Choroid plexus epithelial cell (primary cell): ENCODE measurements at places on chromosomes 16 and 17.
A peak's percentile ranks its signal among the peaks of the same experiment; 100 is the strongest.

DNA sequence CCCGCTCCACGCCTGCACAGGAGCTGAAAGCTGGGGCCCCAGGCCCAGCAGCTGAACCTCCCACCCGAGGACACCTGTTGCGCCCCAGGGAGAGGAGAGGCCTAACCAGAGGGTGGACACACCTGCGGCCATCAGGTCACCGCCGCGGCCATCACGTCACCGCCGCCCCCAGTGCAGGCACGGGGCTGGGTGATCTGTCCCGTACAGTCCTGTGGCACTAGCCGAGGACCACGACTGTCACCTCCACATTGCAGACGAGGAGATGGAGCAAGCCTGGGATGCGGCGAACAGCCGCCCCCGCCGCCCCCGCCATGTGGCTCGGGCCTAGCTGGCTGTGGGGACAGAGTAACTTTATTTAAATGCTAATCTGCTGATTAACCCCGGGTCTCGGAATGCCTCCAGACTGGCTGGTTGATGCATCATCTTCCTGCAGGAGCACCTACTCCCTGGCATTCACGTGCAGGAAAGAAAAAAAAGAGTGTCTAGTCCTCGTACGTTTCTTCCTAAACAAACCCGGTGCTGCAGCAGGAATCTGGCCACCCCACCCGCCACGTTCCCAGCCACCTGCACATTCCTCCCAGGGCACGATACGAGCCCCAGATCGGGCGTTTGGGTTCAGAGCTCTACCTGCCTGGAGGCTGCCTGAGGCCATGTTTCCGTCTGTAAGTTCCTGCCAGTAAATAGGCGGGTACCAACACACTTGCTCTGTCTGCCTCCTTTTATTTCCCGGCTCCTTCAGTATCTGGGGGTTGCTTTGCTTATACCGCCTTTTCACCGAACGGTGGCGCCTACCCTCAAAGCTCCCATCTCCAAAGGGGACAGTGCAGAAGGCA is 29.9 kb downstream of the PIEZO1 start:
- peak; percentile 38 for DNase-seq

DNA sequence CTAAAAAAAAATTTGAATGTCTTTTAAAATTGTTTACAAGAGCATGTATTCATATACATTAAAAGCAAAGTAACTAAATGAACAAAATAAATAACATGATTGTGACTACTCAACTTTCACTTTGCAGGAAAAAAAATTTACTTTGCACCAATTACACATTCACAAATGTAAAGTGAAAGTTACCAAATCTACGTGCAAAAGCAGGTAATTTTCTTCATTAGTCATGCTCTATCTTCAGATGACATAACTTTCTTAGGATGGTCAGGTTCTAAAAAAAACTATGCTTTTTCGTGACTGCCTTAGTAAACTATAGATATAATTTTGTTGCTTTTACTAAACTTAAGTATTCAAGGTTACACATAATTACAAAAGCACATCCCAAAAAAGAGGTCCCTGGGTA is 17.0 kb upstream of the ABCA10 start:
- DNase-seq = no peak

DNA sequence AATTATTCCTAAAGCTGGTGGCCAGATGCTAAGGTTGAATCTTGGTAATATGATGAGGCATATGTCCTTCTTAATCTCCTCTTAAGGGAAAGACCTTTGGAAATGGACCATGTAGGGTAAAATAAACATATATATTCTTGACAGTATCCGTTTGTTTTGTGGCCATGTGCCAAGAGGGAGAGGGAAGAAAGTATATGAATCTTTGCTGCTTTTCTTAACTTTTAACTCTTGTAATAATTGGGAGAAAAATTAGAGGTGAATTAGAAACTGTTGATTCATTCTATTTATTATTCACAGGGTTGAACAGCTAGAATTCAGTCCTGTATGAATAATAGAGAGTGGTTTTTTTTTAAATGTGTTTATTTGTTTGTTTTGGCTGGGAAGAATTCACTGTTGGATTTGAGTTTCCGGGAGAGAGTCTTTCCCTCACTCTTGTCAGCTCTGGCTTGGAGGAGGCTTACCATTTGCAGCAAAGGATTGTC is 31.6 kb downstream of the AATF start:
- DNase-seq = peak; percentile 48

DNA sequence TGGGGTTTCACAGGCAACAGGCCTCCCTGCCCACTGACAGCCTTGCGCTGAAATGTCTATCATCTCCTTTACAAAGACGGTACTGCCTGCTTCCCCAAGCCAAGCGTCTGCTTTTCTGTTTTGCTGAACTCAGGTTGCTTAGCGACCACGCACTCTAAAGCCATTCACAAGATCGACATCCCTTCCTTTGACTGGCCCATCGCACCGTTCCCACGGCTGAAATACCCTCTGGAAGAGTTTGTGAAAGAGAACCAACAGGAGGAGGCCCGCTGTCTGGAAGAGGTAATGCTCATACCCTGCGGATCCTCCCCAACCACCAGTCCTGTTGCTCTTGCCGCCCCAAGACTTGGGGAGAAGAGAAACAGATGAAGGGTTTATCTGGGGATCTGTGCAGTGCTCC is 28.7 kb downstream of the TMEM186 start:
- DNase-seq = no peak

GRCh38 chr17:48054238-48055185 is 6.4 kb downstream of the NFE2L1 start:
- peak; percentile 98 for DNase-seq

DNA sequence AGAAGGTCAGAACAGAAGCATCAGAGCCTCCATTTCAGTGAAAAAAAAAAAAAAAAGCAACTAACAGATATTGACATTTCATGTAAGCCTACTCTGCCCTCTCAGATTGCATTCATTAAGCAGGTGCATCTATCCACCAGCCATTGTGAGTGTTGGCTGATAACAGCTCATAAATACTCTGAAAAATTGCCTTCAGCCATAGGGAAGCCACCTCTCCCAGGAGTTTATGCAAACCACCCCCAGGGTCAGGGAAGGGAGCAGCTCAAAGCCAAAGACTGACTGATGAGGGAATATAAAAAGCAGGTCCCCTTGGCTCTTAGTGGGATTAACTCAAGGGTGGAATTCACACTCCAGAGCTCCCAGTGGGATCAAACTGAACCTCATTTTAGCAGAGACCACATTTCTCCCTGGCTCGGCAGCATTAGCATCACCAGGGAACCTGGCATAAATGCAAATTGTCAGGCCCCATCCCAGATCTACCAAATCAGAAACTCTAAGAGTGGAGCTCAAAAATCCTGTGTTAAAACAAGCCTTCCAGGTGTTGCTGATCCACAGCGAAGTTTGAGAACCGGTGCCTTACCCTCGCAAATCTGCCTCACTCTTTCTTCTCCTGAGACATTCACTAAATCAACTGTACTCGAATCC is 14.2 kb downstream of the APOH start:
- DNase-seq = no peak

- no peak for DNase-seq
These were observed 16.4 kb downstream of the CDR2 start for GRCh38 chr16:22358000-22358399.

GRCh38 chr17:8153957-8154607 is 1.9 kb upstream of the PER1 start:
- peak; percentile 100 for DNase-seq

GRCh38 chr17:81844327-81844851 is 9.5 kb upstream of the PPP1R27 start:
- DNase-seq = no peak

DNA sequence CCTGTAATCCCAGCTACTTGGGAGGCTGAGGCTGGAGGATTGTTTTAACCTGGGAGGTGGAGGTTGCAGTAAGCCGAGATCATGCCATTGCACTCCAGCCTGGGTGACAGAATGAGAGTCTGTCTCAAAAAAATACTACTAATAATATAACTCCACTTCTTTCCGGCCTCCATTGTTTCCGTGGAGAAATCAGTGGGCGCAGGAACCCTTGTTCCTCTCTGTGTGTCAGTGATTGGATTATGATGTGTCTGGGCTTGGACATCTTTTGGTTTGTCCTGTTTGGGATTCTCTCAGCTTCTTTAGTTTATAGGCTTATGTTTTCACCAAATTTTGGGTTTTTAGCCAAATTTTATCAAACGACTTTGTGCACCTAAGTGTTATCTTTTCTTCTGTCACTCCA is 36.8 kb downstream of the ACSF3 start:
- no peak for DNase-seq

GRCh38 chr17:79022507-79022991 is 1.4 kb upstream of the C1QTNF1 start:
- peak; percentile 44 for DNase-seq

- no peak for DNase-seq
These were observed 67.8 kb upstream of the NOL11 start for GRCh38 chr17:67649891-67650290.

DNA sequence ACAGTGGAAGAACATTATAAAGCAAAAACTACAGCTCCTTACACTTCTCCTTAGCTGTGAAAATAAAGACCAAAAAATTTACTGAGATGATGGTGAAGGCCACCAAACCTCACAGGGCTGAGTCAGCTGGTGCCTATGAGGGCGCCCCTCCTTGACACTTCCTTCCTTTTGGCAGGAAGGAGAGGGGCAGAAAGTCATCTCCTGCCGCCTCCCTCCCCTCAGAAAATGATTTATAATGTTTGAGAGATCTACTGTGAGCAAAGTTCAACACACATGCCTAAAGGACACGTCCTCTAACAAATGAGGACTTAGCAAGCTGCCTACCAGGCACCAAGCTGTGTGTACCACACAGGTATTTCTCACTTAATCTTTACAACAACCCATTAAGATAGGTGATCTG is 245.7 kb downstream of the PRKCA start:
- no peak for DNase-seq

- no peak for DNase-seq
These were observed 237.3 kb upstream of the CDH5 start for GRCh38 chr16:66129196-66129595.

DNA sequence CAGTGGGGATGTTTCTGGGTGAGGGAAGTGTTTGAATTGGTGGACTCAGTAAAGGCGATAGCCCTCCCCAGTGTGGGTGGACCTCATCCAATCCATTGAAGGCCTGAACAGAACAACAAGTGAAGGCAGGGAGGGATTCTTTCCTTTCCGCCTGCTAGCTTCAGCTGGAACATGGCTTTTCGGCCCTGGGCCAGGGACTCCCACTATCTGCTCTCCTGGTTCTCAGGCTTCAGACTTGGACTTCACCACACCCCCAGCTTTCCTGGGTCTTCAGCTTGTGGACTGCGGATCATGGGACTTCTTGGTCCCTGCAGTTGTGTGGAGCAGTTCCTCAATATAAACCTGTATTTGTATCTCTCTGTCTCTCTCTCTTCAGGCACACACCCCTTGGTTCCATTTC is 77.9 kb downstream of the SNX29 start:
- DNase-seq = no peak
